Naive thymus-derived CD4-positive, alpha-beta T cell (primary cell): ENCODE measurements at places on chromosomes 5 and 9. TPM values are rescaled to one million over a fixed set of nuclear protein-coding genes. Genes with fewer than 3 reads are reported as not detected.

BTNL3 gene
- total RNA-seq = not detected

TICAM2 gene
- 2.3 and 2.6 TPM in 2 replicates for total RNA-seq

CACNA1B gene
- total RNA-seq = not detected

FKBP15 gene
- 22.4 TPM for total RNA-seq

DROSHA gene
- total RNA-seq = 61.8 TPM

MYMK gene
- total RNA-seq = not detected

GRXCR2 gene
- total RNA-seq = not detected

DNA sequence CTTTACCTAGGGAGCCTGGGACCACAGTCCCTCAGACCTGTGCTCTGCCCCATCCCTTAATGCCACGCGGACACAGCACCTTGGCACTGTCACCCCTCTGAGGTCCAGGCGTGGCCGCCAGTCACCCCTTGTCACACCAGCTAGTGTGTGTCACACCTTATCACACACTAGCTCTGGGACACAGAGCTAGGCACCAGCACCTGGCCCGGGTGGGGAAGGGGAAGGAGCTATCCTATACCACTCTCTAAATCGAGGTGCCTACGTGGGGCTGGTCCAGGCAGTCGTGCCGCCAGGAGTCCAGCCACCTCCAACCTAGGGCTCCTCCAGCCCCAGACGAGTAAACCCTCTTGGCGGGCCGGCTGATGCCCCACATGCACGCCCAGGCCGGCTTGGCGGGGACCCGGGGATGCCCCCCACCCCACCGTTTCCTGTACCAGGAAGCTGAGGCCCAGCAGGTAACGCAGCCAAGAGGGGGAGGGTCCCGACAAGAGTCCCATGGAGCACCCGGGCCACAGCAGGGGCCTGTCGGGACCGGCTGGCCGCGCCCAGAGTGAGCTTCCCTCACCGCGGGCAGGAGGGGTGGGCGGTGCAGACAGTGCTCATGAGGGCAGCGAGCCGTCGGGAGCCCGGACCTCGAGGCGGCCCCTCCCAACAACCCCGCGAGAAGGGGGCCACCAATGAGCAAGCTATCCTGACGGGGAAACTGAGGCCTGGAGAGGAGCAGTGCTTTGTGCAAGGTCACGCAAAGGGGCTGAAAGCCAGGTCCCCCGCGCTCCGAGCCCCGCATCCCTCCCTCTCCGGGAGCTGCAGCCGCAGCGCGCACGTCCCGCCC lies 550 bp downstream of the CORO2A start:
- H3K27me3 ChIP-seq = no peaks in the 10 kb centered on the region
- peaks cover 4% of the 10 kb centered on the region for H3K36me3 ChIP-seq
- peaks cover 22% of the 10 kb centered on the region for H3K4me1 ChIP-seq

DNA sequence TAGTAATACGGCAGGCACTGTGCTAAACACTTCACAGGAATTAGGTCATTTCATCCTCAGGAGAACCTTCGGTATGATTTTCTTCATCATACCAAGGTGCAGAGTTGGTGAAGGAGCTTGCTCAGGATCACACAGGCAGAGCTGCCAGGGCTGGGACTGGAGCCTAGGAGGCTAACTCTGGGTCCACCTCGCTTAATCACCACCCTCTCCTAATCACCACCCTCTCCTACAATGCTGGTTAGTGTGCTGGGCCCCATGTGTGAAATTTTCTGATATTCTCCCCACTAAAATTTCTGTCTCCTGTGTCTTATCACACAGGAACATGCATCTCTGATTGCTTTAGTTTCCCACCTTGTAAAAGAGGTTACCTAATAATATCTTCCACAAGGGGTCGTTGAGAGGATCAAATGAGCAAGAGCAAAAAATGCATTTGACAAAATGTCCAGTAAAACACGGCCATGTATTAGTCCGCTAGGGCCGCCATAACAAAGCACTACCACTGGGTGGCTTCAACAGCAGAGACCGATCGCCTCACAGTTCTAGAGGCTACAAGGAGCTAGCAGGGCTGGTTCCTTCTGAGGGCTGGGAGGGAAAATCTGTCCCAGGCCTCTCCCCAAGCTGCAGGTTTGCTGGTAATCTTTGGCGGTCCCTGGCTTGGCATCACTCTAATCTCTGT lies 128.2 kb upstream of the NFIB start:
- no peaks in the 10 kb centered on the region for H3K27me3 ChIP-seq
- no peaks in the 10 kb centered on the region for H3K36me3 ChIP-seq
- H3K4me1 ChIP-seq = no peaks in the 10 kb centered on the region
- no peak for DNase-seq
- no peak overlapping the region for H3K4me3 ChIP-seq
- H3K27ac ChIP-seq = no peak overlapping the region

- H3K36me3 ChIP-seq = no peaks in the 10 kb centered on the region
- H3K4me1 ChIP-seq = no peaks in the 10 kb centered on the region
- H3K27me3 ChIP-seq = no peaks in the 10 kb centered on the region
- no peak for DNase-seq
- H3K27ac ChIP-seq = no peak overlapping the region
Observed at GRCh38 chr9:38181232-38181631, 112.2 kb upstream of the SHB start.

DNA sequence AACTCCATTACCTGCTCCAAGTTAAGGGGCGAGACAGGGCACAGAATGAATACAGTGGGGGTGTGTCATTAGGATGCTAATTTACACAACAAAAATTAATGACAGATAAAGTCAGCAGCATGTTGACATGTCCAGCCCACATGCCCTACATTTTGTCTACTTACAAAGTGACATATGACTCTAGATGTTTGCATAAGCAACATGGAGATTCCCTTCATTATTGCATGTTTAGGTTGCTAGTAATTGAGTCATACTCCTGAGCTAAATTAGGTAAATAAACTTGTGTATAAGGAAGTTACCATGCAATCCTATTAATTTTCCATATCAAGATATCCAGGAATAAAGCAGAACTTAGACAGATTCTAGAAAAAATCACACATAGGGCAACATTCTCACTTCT lies 232.2 kb downstream of the PDE4D start:
- no peak overlapping the region for H3K4me3 ChIP-seq
- no peak overlapping the region for H3K27ac ChIP-seq
- no peak for DNase-seq
- H3K4me1 ChIP-seq = no peaks in the 10 kb centered on the region
- no peaks in the 10 kb centered on the region for H3K36me3 ChIP-seq
- H3K27me3 ChIP-seq = no peaks in the 10 kb centered on the region

DNA sequence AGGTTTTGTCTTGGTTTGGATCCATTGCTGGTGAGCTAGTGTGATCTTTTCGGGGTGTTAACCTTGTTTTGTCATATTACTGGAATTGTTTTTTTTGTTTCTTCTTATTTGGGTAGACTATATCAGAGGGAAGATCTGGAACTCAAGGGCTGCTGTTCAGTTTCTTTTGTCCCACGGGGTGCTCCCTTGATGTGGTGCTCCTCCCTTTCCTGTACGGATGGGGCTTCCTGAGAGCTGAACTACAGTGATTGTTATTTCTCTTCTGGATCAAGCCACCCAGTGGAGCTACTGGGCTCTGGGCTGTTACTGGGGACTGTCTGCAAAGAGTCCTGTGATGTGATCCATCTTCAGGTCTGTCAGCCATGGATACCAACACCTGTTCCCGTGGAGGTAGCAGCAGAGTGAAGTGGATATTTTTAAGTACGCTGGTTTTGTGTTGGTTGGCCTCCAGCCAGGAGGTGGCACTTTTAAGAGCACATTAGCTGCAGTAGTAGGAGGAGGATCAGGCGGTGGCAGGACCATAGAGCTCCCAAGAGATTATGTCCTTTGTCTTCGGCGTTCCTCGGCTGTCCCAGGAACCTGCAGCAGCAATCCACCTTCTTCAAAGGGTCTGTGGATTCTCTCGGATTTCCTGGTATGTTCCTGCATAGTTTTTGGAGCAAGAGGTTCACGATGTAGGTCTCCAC lies 27.2 kb downstream of the SCAMP1 start:
- no peaks in the 10 kb centered on the region for H3K36me3 ChIP-seq
- no peaks in the 10 kb centered on the region for H3K27me3 ChIP-seq
- H3K4me1 ChIP-seq = no peaks in the 10 kb centered on the region
- no peak overlapping the region for H3K27ac ChIP-seq

DNA sequence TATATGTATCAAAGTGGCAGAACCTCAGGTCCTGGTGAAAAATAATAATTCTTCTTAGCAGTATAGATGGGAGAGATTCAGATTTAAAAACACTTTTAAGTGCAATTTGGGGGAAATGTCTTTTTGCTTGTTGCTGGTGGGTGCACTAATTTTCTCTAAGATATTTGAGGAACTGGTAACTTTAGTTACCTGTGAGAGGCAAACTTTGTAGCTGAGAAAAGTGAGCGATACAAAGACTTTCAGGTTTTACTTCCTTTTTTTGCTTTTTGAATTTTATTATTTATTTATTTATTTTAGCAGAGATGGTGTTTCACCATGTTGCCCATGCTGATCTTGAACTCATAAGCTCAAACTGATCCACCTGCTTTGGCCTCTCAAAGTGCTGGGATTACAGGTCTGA lies 303.1 kb upstream of the PTGER4 start:
- no peaks in the 10 kb centered on the region for H3K27me3 ChIP-seq
- no peak for DNase-seq
- peaks cover 7% of the 10 kb centered on the region for H3K4me1 ChIP-seq
- H3K27ac ChIP-seq = no peak overlapping the region
- H3K4me3 ChIP-seq = no peak overlapping the region

DNA sequence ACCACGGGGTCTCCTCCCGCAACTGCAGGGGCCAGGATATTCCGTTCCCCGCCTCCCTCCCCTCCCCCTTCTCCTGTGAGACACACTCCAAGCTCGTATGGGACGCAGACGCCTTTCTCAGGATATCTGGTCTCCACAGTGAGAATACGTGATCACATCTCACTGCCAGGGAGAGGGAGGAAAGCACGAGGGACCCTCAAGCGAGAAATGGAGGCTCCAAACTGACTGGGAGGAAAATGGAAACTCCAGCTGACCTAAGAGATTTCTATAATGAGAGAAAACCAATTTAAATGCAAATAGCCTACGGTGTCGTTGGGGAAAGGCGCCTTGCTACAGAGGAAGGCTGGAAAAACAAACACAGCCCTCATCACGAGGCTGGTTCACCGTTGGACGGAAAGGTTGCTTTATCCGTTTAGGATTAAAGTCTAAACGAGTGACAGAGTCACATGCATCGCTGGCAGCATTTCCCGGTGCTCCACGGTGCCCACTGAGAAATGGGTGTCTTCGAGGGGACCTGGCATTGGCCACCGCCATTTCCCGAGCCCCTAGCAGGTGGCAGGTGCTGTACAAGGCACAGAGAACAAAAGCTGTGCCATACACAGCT lies 116.9 kb upstream of the CPEB4 start:
- no peak for DNase-seq
- H3K36me3 ChIP-seq = no peaks in the 10 kb centered on the region
- no peak overlapping the region for H3K27ac ChIP-seq

DNA sequence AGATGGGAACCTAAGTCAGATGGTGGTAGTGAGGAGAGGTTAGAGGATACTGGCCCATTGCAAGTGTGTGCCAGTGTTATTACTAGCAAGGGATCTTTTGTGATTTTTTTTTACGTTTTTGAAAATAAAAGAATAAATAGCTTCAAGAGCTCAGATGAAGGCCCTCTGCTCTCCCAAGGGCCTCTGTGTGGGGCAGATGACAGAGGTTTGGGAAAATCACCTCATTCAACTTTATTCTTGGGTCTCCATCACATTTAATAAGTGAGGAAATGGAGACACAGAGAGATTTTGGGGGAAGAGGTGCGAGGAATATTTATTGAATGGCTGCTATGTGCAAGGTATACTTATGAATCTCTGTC lies 10.1 kb upstream of the TRAF1 start:
- peaks cover 55% of the 10 kb centered on the region for H3K4me1 ChIP-seq
- DNase-seq = no peak
- no peaks in the 10 kb centered on the region for H3K27me3 ChIP-seq

- no peaks in the 10 kb centered on the region for H3K36me3 ChIP-seq
- no peak for DNase-seq
- H3K27me3 ChIP-seq = no peaks in the 10 kb centered on the region
Observed at GRCh38 chr5:1919209-1919566, 36.5 kb upstream of the IRX4 start.

GRCh38 chr5:144583541-144584449 lies 413.1 kb downstream of the KCTD16 start:
- no peaks in the 10 kb centered on the region for H3K36me3 ChIP-seq
- H3K4me1 ChIP-seq = no peaks in the 10 kb centered on the region
- no peaks in the 10 kb centered on the region for H3K27me3 ChIP-seq

- H3K4me1 ChIP-seq = no peaks in the 10 kb centered on the region
- DNase-seq = no peak
- no peaks in the 10 kb centered on the region for H3K36me3 ChIP-seq
- no peak overlapping the region for H3K27ac ChIP-seq
- H3K27me3 ChIP-seq = no peaks in the 10 kb centered on the region
Observed at GRCh38 chr9:104774132-104774531, 10.2 kb downstream of the NIPSNAP3B start.

DNA sequence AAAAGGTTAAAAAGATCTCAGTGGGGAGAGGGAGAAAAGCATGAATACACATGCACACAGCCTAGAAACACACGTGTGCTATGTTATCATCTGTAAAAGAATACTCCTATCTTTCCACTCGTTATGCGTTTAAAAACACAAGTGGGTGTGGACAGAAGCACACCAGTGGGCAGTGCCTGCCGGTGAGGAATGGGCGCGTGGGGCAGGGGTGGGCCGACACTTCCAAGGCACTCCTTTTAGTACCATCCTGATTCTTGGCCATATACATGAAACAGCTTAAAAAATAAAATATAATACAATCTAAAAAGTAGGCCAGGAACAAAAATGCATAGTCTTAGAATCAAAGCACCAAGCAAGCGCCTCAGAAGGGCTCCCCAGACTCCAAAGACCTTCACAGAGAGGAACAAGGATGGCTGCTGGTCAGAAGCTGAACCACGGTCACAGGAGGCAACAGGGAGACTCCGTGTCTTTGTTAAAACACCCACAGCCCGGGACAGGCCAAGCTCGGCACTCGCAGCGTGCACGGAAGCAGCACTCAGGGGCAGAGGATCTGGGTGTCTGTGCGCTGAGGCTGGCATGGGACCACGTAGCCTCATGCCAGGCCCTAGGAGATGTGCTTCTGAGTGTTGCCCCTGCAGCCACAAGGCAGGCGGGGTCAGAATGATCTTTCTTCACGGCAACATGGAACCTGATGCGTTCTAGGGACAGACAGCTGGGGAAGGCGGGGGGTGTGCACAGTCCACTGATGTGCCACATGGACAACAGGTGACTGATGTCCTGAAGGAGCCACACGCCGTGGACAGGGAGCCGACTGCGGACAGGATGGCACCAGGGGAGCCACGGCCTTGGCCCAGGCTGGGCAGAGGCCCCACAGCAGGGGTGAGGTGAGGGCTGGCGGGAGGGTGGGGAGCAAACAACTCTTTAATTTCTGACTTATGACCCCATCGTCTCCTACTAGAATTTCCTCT lies 15.9 kb downstream of the BRD9 start:
- H3K27me3 ChIP-seq = no peaks in the 10 kb centered on the region
- DNase-seq = no peak
- H3K4me1 ChIP-seq = no peaks in the 10 kb centered on the region
- no peak overlapping the region for H3K27ac ChIP-seq
- H3K4me3 ChIP-seq = no peak overlapping the region
- peaks cover 80% of the 10 kb centered on the region for H3K36me3 ChIP-seq
